ENCODE measurements at places on chromosomes 3 and 15.

DNA sequence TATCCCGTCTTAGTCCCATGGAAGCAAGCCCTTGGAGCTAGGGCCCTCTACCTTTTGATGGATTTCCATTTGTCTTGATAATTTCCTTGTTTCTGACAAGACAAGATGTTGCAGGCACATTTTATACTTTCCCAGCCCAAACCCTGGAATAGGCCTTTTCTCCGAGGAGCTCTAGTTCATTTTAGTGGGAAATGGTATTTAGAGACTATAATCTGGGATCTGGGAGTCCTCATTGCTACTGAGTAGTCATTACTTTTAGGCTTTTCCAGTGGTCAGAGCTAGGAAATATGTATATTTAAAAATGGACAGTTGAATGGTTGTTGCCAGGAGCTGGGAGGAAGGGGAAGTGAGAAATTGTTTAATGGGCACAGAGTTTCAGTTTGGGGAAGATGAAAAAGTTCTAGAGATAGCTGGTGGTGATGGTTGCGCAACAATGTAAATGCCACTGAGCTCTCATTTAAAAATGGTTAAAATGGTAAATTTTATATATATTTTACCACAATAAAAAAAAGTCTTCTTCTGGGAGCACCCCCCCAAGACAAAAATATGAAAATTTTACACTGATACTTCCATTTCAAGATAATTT is 31.6 kb downstream of the MLH1 start:
- DNase-seq: no peak

GRCh38 chr3:72543246-72543645 is 305.0 kb downstream of the SHQ1 start:
- no peak for DNase-seq

GRCh38 chr15:33810806-33811205 is 157.5 kb upstream of the CHRM5 start:
- DNase-seq: no peak

GRCh38 chr15:91308199-91308598 is 208.1 kb downstream of the SV2B start:
- DNase-seq: no peak

DNA sequence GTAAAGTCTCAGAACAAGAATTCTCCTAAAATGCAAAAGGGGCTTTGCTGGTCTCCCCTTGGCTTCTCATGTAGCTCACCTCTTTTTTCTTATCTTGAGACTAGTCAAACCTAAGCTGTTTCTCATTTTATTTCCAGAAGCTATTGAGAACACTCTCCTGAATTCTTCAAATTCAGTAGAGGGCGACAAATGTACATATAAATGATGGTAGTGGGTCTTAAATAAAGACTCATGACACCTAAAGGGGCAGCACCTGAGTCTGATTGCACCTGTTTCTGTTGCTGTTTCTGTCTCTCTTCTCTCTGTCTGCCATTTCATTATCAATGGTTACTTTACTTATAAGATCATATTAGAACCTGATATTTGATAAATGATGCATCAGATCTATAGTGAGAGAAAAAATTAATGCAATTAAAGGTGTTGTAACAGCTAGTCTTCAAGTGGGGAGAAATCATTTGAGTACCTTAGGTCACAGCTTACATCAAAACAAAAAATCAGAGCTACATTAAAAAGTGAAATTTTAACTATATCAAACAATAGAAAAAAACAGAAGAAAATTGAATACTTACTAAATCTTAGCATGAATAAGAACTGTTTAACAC is 7.0 kb downstream of the ADIPOQ start:
- DNase-seq: no peak

- no peak for DNase-seq
Measured at GRCh38 chr3:72473156-72473555, 375.1 kb downstream of the SHQ1 start.

- DNase-seq: no peak
Measured at GRCh38 chr3:154062513-154062912, 58.7 kb upstream of the ARHGEF26 start.

DNA sequence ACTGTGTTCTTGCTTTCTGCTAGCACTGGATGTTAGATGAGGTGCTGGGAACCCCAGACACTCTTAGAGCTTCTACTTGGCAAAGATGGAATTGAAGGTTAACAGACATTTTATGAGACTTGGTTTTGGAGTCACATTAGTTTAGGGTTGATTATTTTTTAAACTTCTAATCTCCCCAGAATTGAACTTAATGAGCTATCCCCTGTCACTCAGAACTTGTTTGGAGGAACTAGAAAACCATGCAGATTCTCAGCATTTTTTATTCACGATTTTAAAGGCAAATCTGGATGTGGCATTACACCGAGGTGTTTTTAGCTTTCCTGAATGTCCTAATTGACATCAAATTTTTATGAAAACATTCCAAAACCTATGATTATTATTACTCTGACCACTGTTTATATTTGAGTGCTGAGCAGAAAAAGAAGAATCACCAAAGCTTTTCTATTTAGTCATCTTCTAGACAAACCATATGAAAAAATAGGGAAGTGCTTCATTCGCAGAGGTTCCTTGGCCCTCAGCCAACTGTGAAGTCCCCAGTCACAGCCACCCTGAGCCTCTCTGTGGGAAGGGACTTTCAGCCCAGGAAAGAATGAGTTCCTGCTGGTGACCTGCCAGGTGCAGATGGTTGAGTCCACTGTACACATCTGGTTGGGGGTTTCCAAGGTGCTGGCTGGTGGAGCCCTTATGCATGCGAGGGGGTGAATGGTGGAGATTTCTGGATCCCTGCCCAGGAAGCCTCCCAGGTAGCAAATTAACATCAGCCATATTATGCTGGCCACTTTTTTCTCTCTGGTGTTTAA is 196.0 kb upstream of the TOPAZ1 start:
- no peak for DNase-seq

- DNase-seq: no peak
Measured at GRCh38 chr3:353191-353739, 156.7 kb downstream of the CHL1 start.

DNA sequence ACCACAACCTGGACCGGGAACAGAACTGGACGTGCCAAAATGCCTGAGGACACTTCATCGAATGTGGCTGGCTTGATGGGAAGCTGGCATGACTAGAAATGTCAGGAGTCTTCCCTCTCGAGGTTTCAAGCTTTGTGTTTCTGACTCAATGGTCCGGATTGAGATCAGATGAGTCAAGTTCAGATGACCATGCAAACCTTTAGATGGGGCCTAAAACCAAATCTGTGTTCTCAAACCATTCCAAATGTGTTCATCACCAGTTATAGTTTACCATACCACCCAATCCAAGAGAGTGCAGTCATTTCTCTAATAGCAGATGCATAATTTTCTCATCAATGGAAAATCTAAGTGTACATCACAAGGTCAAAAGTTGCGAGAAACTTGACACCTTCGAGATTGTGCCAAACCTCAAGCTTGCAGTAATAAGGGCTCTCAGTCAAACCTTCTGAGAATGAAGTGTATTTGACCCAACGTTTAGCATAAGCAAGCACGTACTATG is 369.1 kb downstream of the RORA start:
- peak; percentile 82 for DNase-seq

DNA sequence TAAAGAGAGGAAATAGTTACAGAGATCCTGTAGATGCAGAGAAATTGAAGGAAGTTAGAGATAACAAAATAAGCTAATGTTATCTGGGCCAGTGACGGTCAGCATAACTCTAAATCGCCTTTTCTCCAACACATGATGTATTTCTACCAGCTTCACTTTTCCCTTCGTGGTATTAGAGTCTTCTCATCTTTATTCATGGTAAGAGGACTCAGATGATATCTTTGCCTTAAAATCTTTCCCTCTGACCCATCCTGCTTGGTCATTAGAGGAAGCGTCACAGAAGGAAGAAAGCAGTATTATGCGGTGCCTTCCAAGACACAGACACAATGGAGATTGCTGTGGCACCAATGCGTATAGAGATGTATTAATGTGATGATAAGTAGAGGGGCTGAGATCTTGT is 320.7 kb upstream of the GOLIM4 start:
- no peak for DNase-seq

DNA sequence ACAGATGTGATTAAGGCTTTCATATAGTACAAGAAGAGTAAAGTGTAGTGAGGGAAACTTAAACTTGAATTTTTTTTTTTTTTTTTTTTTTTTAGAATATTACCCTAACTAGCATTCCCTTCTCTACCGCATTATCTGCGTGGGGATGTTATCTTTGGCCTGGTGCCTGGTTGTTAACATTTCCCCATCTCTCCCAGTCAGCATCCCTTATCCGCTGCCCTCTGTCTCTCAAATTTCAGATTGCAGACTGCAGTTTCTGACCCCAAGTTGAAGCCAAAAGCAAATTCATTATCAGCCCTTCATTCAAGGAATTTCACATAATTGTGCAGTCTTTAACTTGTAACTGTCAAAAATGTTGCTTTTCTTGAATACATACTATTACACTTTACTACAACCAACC is 353.0 kb downstream of the PLOD2 start:
- peak; percentile 12 for DNase-seq

DNA sequence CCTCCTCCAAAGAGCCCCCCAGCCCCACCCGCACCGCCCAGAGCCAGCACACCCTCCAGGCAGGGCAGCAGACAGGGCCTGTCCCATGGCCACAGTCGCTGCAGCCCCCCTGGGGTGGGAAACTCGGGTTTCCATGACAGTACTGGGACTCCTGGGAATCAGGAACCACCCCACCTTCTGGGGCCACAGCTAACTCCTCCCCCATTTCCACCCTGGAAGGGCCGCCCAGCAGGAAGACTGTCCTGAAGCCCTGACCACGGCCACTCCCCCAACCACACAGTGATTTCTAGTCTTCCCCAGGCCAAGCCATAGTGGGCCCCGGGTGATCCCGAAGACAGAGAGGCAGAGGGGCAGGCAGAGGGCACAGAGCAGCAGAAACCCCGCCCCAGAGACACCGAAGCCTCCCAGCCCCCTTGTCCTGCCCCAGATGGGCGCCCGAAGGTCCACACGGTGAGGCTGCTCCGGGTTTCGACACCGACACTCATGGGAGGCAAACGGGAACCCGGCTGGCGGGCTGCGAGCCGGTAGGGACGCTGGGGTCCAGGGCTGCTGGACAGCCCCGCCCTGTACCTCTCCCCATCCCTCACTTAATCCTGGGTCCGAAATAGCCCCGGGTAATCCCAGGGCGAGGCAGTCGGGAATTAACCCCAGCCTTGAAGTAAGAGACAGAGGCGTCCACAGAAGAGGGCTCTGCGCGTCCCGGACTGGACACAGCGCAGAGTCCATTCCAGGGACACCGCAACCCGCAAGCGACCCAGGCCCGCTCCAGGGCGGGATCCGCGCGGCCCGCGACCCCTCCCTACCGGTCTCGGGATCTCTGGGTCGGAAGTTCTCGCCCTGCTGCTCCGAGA is 138.4 kb downstream of the NUP210 start:
- DNase-seq: no peak

GRCh38 chr3:56878074-56878473 is 76.3 kb upstream of the ARHGEF3 start:
- DNase-seq: no peak

DNA sequence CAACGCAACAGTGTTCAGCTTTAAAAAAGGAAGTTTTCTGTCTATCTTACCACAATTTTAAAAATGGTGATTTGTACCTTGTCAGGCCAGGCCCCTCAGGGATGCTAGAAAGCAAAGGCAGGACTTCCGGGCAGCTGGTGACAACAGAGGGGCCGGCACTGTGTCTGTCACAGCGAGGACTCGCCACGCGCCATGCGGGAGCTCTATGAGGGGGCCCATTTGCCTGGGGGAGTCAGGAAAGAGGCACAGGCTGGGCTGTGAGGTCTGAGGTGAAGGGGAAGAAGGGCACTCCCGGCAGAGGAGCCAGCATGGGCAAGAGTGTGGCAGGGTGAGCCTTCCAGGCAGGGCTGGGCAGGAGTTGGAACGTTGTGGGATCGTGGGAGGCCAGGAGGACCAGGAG is 7.0 kb downstream of the IQSEC1 start:
- no peak for DNase-seq

- DNase-seq: no peak
Measured at GRCh38 chr15:77981281-77982126, 96.0 kb downstream of the TBC1D2B start.

GRCh38 chr3:156727519-156728205 is 53.3 kb downstream of the TIPARP start:
- no peak for DNase-seq

GRCh38 chr3:50297384-50297775 is 1.8 kb downstream of the HYAL3 start:
- DNase-seq: no peak

GRCh38 chr3:33467786-33468185 is 27.6 kb upstream of the UBP1 start:
- no peak for DNase-seq

GRCh38 chr15:90866161-90866715 is 2.1 kb upstream of the FURIN start:
- DNase-seq: no peak

GRCh38 chr3:136818769-136819391 is at the start of gene SLC35G2:
SLC35G2 (plus strand) TSS chr3:136819126; CDS start chr3:136854461, 35,335 bp downstream.
- DNase-seq: no peak

DNA sequence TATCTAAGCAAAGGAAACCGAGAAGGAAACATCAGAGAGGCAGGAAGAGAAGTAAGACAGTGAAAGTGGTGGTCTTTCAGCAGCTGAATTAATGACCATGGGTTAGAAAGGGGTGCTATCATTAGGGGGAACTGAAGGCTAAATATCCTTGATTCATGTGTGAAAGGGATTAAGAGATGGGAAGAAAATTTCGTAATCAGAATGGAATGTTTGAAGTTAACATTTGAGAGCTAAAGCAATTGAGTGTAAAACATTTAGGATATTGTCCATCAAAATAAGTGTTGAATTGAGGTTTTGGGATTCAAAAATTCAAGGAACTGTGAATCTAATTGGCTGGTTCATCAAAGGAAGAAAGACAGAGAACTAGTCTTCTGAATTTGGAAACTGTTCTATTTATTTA is 4.1 kb upstream of the ECT2 start:
- no peak for DNase-seq

DNA sequence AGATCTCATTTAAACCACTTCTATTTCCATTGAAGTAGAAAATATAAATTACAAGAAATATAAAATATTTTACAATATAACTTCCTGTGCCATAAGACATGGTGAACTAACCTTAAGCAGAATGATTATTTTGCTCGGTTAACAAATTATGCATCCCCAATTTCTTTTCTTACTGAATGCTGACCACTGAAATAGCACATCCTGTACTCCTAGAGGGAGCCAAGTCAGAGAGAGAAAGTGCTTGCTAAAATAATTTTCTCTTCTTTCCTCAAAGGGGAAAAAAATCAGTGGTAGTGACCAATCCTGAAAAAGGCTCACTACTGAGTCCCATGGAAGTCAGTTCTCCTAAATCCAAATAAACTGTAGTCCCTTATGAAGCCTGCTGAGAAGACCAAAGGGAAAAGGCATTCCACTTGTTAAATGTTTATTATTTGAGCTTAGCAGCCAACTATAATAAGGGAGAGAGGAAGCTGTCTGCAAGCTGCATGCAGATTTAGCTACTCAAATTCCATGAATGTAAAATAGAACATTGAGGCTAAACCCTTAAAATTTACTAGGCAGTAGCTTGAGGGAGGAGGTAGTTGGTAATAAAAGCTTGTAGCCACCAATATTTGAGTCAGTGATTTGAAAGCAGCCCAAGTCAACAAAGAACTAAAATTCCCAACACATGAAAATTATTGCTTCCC is 33.1 kb downstream of the CEP152 start:
- DNase-seq: no peak

GRCh38 chr15:79084308-79084968 is 6.1 kb downstream of the RASGRF1 start:
- no peak for DNase-seq

- DNase-seq: no peak
Measured at GRCh38 chr15:55774113-55774970, 31.4 kb upstream of the PRTG start.

GRCh38 chr3:191253089-191253799 is 54.2 kb downstream of the OSTN start:
- DNase-seq: no peak

- DNase-seq: no peak
Measured at GRCh38 chr3:128907706-128908445, 28.5 kb downstream of the ACAD9 start.

All from stromal cell of bone marrow (primary cell).